ENCODE measurements at places on chromosomes 3 and 15. TPM values are rescaled to one million over a fixed set of nuclear protein-coding genes. Genes with fewer than 3 reads are reported as not detected.
A peak's percentile ranks its signal among the peaks of the same experiment; 100 is the strongest.

DNA sequence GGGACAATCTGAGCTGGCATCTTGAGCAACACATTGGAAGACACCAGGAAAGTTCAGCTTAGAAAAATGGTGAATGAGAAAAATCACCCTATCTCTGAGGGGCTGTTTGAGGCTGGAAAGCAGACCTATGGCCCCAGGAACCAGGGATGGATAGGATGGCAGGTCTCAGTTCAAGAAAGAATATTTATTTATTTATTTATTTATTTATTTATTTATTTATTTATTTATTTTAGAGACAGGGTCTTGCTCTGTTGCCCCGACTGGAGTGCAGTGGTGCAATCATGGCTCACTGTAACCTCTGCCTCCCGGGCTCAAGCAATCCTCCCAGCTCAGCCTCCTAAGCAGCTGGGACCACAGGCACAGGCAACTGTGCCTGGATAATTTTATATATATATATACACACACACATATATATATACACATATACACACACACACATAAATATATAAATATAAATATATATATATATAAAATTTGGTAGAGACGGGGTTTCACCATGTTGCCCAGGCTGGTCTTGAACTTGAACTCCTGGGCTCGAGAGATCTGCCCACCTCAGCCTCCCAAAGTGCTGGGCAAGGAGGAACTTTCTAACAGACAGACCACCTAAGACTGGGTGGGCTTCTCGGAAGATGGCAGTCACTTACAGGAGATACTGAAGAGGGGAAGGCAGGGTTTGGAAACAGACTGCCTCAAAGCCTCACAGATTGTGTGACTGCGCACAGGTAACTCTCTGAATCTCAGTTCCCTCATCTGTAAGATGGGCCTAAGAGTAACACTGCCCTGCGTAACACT lies 29.7 kb downstream of the CCDC13 start:
- DNase-seq: no peak

DNA sequence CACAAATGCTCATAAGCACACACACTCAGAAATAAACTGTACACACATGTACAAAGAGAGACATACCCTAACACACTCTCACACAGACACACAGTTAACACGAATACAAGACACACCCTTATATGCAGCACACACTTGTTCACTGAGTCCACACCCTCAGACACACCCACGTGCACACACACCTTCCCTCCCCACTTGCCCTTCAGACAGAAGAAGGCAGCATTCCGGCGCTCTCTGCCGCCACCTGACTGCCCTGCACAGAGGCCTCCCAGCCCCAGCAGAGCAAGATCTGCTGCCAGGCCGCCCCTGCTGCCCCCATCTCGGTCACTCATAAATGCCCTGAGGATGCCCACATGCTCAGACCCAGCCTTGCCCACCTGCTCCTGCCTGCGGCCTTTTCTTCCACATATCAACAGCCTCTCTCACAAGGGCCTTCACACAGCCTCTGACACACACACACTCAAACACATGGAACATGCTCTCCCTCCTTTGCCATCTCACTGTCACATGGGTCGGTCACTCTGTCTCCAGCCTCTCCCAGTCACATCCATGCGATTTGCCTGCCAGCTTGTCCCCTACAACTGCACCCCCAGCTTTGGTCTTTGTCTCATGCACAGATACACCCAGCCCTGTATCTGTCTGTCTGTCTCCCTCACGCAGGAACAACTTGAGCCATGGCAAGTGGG lies 71.1 kb downstream of the EPHB3 start:
- DNase-seq: peak; percentile 9

- no peak for DNase-seq
Observed at GRCh38 chr3:187130346-187131066, 8.8 kb downstream of the RPL39L start.

PRR20G gene
- not detected for total RNA-seq

GRCh38 chr15:74892313-74892712 lies 2.5 kb downstream of the MPI start:
- no peak for DNase-seq

- DNase-seq: no peak
Observed at GRCh38 chr3:123781571-123782275, 102.4 kb downstream of the MYLK start.

DNA sequence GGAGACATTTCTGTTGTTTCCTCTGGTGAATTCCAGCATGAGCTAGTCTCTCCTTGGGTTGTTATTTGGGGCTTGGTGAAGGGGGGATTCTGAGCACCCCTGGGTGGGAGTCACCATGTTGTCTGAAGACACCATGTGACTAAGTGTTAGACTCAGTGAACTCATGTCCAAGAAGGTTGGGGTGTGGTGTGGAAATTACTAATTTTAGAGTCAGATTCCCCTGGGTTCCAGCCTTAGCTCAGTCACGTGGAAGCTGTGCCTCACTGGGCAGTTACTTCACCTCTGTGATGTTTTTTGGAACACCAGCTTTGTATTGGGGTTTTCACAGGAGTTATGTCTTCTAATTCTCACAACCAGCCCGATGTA lies 171.5 kb downstream of the RPLP1 start:
- no peak for DNase-seq

C3orf70 gene
- total RNA-seq: 1.4 TPM

- no peak for DNase-seq
Observed at GRCh38 chr3:112685420-112685819, 44.5 kb upstream of the CCDC80 start.

- no peak for DNase-seq
Observed at GRCh38 chr3:39757307-39757706, 52.1 kb upstream of the MYRIP start.

- DNase-seq: no peak
Observed at GRCh38 chr3:69354948-69355347, 30.9 kb downstream of the FRMD4B start.

DNA sequence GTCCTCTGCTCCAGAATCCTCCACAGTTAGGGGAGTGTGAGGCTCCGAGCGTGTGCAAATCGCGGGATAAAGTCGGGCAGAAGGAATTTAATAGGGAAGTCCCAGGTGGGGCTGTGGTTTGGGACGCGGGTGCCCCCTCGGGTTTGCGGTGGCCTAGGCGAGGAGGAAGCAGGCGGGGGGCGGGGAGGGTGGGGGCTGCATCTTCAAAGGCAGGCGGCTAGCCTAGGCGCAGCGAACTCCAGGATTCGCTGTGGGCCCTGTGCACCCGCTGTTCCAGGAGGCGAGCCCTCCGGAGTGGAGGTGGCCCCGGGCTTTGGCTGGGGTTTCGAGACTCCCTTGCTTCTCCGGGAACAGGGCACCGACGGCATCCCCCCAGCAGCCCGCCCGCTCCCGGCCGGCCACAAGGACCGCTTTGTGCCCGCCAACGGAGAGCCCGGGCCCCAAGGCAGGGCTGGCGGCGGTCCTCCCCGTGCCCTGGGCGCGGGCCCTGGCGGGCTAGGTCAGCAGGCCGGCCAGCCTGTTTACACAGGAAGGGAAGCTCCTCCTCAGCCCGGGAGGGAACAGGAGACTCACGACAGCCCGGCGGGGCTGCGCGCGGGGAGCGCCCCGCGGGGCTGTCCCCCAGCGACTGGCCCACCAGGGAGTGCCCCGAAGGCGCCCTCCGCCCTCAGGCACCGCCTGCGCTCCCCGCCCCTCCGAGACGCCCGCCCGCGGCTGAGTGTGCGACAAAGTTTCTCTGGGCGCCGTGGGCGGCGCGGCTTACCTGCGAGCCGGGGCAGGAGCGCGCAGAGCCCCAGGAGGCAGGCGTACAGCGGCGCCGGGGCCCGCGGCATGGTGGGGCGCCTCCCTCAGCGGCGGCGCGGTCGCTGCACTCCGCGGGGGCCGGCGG lies 753 bp downstream of the ITGB5 start:
- DNase-seq: peak; percentile 40

DNA sequence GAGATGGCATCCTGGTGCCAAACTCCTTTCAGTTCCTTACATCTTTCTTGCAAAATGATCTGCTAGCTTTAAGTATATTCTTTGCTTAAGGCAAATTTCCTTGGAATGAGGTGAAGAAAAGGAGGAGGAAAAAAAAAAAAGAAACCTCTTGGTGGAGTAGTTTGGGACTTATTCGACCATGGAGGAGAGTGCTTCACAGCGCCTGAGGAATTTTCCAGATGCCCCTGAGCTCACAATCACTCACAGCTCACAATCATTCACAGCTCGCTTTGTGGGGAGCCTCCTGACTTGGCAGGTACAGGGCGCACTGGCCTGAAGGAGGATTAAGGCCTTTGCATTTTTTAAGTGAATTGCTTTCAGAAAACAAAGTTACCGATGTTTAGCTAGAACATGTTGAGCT lies 53.9 kb downstream of the BOC start:
- no peak for DNase-seq

FBXL2 gene
- 1.5 TPM for total RNA-seq

GRCh38 chr15:50202003-50202402 lies 20.0 kb downstream of the SLC27A2 start:
- no peak for DNase-seq

DNA sequence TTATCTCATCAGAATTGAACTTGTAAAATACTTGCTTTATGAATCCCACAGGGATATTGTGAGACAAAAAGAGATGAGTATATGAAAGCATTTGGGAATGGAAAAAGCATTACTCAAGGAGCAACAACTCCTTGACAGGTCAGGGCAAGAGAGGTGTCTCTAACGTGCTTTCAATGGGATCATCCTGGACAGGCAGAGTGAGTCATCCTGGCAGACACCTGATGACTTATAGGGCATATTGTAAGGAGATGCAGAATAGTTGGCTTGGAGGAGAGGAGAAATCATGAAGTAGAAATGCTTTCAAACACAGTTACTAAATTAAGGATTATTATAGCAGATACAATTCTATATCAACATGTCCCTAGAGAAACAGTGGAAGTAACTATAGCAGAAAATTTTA lies 71.9 kb upstream of the THSD4 start:
- no peak for DNase-seq

GRCh38 chr3:152399374-152399773 lies 130.6 kb downstream of the MBNL1 start:
- DNase-seq: no peak

DNA sequence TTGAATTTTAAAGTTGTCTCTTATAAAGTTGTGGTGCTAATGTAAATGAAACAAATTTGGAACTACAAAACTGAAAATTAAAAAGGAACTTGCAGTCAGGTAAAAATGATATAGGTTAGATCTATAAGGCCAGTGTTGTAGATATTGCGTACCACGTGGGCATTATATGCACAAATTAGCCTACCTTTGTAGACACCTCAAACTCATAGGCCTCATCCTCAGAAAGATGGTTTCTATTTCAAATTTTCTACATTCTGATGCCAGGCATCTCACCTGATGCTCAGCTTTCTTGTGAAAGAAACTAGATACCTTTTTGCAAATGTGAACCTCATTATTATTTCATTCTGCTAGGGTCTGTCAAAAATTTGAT lies 25.6 kb downstream of the TMEM207 start:
- no peak for DNase-seq

GRCh38 chr3:123739754-123740153 lies 144.4 kb downstream of the MYLK start:
- DNase-seq: no peak

MTHFS gene
- total RNA-seq: 21.4 TPM

GRCh38 chr3:72152551-72153476 lies 367.9 kb upstream of the PROK2 start:
- DNase-seq: peak; percentile 75

- DNase-seq: peak; percentile 23
Observed at GRCh38 chr15:22811640-22812039, 25.2 kb downstream of the NIPA1 start.

GRCh38 chr15:55532944-55533343 lies 24.9 kb upstream of the DNAAF4 start:
- DNase-seq: no peak

DNA sequence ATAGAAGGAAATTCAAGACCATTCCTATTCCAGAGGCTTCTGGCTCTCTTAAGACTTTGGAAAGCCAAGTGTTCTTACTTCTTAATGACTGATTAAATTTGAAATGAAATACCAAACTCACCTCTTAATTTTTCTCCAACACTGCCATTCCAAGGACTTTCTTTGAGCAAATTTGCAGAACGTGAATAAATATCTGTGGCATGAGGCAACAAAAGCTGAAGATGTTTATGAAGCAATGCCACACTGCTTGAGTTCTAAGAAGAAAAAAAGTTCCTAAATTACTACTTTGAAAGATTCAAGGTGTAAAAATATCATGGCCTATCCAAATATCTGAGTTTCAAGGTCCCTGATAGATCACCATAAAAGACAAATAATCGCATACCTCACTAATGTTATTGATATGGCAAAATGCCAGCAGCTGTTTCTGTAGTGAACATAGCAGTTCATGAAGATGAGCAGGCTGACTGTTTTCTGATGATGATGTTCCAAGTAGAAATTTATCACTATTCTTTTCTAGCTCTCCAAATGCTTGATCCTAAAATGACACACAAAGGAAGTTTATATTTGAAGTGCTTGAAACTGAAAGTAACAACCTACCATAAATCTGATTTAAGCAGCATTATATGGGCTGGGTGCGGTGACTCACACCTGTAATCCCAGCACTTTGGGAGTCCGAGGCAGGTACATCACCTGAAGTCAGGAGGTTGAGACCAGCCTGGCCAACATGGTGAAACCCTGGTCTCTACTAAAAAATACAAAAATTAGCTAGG lies 104.4 kb downstream of the HERC1 start:
- no peak for DNase-seq

CHCHD6 gene
- 10.1 TPM for total RNA-seq

DNA sequence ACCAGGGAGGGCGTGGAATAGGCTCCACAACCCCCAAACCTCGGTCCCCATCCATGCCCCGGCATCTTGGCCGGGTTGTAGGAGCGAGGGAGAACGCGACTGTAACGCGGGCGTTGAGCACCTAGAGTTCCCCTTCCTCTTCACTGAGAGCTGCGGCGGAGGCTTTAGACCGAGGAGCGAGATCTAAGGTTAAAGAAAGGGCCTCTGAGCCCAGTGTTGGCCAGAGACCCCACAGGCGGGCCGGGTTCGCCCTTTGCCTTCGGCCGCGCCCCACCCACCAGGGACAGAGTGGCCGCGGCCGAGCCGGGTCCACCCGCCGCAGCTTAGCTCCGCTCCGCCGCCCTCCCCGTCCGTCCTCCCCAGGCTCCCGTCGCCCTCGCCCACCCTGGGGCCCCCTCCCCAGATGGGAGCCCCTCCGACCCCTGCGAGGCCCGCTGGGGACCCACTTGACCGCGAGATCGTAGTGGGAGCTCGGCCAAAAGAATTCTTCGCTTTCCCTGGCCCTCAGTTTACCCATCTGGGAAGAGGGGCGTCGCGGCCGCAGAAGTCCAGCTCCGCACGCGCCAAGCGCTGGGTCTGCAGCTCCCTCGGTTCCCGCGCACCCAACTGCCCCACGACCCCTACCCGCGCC lies 425 bp downstream of the ANPEP start:
- DNase-seq: peak; percentile 30

DNA sequence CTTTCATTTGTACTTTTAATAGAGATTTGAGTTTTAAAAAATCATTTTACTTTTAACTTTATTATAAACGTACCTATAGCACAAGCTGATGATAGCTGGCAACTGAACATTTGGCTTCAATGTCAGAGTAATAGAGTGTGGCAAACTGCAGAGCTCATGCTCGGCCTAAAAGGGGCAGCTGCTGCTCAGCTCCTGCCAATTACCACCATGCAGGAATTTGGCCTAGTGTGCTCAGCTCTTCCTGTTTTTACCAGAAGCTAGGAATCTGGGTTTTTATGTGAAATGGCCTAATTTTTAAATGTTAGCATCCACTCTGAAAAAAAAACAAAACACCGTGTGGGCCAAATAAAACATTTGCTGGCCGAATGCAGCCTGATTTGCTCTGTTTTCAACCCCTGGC lies 1.8 kb downstream of the IFT122 start:
- no peak for DNase-seq

- DNase-seq: no peak
Observed at GRCh38 chr3:151974067-151974466, 100.6 kb downstream of the SUCNR1 start.

GRCh38 chr3:74410276-74410941 lies 204.1 kb downstream of the CNTN3 start:
- DNase-seq: no peak

- no peak for DNase-seq
Observed at GRCh38 chr3:168251371-168251770, 155.6 kb upstream of the GOLIM4 start.

Data from left ventricle myocardium inferior (tissue), 1 donor.